Tibial nerve (tissue), 4 donors: ENCODE measurements at places on chromosomes 2 and 18. TPM values are rescaled to one million over a fixed set of nuclear protein-coding genes. Genes with fewer than 3 reads are reported as not detected.

- no peak for DNase-seq
Measured at GRCh38 chr2:118119158-118119727, 31.0 kb downstream of the INSIG2 start.

DNA sequence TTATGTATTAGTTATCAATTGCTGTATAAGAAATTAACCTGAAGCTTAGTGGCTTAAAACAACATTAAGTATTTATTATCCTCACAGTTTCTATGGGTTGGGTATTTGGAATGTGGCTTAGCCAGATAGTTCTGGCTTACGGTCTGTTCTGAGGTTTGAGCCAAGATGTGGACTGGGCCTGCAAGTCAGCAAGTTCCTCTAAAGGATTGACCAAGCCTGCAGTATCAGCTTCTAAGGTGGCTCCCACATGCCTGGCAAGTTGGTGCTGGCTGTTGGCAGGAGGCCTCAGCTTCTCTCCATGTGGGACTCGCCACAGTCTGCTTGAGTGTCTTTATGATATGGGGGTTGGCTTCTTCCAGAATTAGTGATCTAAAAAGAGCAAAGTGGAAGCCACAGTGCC, 45.0 kb upstream of the TCF4 start:
- no peak for DNase-seq

The MGAT4A gene
- total RNA-seq: 13.3 TPM

DNA sequence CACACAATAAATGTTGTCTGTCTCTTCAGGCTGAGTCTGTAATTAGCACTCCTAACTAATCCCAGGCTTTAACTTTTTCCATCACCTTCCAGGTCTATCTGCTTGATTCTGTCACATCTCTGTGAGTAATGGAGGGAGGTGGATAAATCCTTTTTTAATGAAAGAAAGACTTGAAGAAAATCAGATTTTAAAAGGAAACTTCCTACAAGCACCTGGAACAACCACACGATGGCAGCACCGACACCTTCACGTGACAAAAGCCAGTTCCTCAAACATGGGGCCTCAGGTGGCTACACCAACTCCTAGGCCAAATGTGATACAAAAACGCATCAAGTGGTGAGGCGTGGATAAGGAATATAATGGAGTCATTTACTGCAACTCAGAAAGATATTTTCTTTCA, 41.8 kb downstream of the TGFBRAP1 start:
- no peak for DNase-seq

DNA sequence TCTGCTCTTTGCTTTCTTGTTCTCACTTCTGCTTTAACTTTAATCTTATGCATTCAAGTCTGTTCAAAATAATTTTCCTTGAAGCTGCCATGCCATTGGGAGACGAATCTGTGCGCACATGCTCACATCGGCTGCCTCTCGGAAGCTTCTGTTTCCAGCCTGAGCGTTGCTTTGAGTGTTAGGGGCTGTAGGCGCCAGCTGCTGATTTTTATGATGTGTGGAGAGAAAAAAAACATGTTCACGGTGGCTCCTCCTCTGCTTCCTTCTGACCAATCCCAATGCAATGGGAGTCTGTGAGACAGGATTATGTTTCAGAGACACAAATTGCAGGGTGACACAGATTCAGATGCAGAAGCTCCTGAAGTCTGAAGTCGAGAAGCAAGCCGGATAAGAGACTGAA, at the start of gene MC4R:
Gene MC4R, minus strand, starts transcription at position 180 of the 400 bp plus-strand sequence. CDS start 426 bp downstream, outside the sequence.
- no peak for DNase-seq

- DNase-seq: no peak
Measured at GRCh38 chr2:15471606-15472005, 89.5 kb downstream of the NBAS start.

DNA sequence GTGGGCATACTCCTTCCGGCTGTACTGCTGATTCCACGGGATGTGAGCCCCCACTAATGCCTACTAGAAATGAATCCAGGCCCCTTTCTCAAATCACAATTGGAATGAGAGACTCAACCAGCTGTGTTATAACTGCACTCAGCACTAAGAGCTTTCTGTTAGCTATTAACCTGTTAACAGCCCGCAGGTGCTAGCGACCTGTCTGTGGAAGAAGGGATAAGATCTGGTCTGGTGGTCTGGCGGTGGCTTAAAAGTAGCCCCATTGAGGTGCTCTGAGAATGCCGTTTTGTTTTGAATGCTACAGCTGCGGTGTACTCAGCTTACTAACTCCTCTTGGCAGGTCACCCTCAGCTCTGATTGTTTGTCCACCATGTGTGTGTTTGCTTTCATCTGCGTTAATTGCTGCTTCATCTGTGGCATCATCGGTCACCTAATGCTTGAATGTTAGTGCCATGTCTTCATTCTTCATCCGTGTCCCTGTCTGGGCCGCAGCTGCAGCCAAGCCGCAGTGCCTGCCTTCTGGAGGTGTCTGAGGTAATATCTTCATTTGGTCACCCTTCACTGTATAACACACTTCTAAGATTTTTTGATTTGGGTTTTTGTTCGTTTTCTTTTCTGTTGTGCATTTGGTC, 16.3 kb downstream of the RAB12 start:
- DNase-seq: no peak
